ENCODE measurements at places on chromosomes 5 and 9. TPM values are rescaled to one million over a fixed set of nuclear protein-coding genes. Genes with fewer than 3 reads are reported as not detected.

The SLC6A18 gene
- total RNA-seq, result not detected

The TGFBI gene
- total RNA-seq, result 719 TPM

GRCh38 chr9:116336133-116336862 is 182.7 kb downstream of the PAPPA start:
- no peak for DNase-seq

- no peak for DNase-seq
Observed at GRCh38 chr9:18891946-18892670, 140.9 kb downstream of the SAXO1 start.

- DNase-seq, result peak; percentile 77
Observed at GRCh38 chr5:574906-575305, 37.2 kb upstream of the CEP72 start.

DNA sequence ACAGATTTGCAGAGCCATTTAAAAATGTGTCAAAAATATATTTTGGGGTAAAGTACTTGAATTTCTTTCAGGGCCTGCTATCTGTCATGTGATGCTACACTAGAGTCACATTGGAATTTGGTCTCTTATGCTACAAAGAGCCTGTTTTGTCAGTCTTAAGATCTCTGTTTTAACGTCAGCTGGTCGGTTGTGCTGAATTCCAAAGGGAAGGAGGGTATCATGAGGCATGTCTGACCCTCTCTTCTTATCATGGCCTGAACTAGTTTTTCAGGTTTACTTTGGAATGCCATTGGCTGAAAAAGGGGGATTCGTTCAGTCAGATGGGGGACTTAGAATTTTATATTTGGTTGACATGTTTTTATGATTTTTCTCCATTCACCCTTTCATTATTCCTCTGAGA is 290.6 kb downstream of the CD180 start:
- no peak for DNase-seq

DNA sequence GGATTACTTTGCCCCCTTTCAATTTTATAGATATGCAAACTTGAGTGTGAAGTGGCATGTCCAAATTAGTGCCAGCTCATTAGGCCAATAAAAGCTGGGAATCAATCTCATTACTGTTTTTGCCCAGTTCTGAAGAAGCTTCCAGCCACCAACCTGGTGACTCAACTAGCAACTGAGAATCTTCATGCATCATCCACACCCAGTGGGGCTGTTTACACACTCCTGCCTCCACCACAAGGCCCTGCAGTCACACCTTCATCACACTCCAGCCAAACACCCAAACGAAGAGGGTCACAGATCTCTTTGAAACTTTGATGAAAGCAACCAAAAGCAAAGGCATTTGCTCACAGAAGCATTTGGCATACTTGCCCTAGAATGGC is 41.3 kb upstream of the S1PR3 start:
- no peak for DNase-seq

The GARIN3 gene
- total RNA-seq, result not detected

The LPAR1 gene
- total RNA-seq, result 16.2 TPM

The RASGEF1C gene
- 0.89 TPM for total RNA-seq

- DNase-seq, result no peak
Observed at GRCh38 chr5:32144378-32145207, 29.5 kb downstream of the GOLPH3 start.

DNA sequence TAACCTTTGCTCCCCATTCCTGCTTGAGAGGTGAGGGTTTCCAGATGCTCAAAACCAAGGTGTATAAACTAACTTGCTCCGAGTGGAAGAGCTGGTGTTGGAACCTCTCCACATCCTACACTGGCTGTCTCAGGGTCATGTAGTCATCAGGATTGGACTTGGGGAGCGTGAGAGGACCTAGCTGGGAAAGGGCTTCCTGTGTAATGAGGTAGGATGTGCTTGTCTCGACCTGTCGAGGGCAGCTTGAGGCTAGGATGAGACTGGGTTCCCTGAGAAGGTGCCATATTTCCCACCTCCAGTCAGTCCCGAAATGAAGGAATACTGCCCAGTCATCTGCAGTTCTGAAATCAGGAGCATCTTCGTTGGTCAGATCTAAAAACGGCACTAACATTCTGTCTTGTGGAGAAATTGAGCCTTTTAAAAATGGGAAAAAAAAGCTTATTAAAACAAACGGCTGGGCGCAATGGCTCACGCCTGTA is 1.3 kb downstream of the CCNI2 start:
- no peak for DNase-seq

DNA sequence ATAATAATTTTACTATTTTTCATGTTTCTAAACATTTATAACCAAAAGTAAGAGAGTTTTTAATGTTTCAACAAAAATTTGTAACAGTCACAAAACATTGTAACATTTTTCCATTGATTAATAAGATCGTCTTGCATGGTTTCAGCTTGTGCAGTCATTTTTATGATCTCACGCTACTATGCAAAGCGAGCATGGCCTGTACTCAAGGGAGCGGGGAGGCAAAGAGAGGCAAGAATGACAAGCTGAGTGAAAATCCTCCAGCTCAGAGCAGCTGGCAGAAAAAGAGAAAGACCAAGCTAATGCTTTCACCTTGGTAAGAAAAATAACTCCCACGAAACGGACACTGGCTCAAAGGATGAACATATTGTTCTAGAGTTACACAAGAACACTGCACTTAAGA is 90.0 kb upstream of the SV2C start:
- no peak for DNase-seq

- no peak for DNase-seq
Observed at GRCh38 chr9:86822006-86822801, 125.1 kb downstream of the GAS1 start.

DNA sequence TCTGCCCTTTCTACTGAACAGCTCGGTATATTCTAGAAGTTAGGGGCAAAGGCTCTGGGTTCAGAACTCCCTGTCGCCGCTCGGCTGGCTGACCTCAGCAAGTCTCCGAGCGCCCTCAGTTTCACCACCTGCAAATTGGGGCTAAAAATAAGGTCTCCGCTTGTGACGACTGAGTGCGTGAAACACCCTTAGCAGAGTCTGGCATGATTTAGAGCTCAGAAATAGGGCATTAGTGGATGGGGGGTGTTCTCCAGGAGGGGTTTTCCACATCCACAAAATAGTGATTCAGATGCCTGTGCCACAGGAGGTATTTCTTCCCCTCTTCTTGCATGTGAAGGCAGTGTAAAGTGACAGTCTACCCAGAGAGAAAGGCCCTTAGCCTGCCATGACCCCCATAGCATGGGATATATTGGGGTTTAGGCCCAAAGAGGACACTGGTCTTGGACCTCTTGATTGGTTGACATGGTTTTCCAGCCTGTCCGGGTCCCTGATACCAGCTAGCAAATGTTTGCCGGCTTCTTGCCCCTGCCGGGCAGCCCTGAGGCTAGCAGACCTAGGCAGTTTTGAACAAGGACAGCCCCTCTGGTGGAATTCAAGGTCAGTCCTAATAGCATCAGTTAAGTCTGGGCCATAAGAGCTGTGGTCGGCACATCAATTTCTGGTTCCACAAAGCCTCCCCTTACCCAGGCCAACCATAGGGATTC is 1.4 kb downstream of the ERGIC1 start:
- DNase-seq, result no peak

The IRX2 gene
- 38.1 TPM for total RNA-seq

DNA sequence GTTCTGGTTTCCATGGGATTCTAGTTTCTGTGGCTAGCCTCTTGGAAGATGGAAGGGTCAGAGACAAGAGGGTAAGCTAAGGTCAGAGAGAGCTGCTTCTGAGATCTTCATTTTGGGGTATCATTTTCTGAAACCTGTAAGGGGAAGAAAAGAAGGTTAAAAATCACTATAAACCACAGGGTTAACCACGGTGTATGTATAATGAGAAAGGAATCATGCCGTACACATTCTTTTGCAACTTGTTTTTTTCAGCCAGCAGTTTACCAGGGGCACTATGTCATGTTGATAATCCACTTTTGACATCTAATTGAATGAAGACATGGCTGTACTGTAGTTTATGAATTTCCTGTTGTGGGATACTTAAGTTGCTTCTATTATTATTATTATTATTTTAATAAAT is 164.4 kb downstream of the FOCAD start:
- no peak for DNase-seq

GRCh38 chr5:139757727-139758509 is 37.7 kb upstream of the PSD2 start:
- DNase-seq, result no peak

DNA sequence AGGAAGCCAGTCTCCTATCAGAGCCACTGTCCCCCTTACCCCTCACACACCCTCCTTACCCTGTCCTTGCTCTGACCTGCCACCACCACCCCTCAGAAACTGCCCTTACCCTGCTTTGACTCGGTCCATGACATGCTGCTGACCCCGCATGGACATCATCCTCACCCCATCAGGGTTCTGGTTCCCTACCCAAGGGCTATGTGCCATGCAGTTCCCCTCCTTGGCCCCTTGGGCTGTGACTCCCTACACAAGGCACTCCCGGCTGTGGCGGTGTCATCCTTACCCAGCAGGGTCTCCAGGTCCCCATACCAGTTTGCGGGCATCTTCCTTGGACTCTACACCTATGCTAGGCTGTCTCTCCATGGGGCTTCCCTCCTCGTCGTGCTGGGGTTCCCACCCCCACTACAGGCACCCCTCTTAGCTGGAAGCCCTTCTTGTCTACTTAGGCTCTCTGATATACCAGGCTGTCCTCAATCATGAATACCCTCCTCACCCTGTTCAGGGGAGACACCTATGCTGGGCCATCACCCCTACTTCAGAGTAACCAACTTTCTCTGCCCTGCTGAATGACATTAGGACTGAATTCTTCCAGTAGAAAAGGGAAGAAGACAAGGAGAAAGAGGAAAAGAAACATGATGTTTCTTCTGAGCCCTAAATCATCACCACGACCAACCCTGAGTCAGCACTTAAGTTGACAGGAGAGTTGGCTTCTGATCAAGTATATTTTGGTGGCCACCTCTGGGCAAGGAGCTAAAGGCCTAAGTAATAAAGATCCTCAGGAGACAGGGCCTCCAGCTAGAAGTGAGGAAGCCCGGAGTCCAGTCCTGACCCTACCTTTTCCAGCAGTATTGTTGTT is 115.2 kb downstream of the GCNT1 start:
- no peak for DNase-seq

DNA sequence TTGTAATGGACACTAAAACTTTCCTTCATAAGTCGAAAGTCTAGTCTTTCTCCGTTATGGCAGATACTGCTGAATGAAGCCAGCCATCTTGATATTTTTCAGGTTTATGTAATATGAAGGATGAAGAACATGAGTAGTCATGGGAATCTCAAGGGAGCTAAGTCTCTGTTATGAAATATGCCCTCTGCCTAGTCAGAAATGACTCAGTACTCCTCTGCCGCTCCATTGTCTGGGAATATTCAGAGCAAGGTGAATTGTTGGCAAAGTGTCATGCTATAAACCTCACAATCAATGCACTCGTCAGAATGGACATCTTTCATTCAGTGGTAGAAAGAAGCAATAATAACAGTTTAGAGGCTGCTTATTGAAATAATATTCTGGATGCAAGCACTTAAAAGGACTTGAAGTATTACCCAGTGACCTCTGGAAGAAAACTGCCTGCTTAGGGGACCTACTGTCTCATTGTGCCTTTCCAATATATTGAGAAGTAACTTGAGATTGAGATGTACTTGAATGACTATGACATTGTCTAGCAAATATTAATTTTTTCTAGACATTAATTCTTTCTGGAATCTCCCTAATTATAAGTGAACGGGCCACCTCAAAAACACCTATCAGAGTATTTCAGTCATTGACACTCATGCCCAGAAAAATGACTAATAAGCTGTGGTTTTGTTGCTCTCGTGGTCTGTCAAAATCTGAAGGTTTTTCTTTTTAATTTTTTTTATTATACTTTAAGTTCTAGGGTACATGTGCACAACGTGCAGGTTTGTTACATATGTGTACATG is 1011.5 kb upstream of the ACO1 start:
- DNase-seq, result no peak
